ENCODE measurements at places on chromosomes 6 and 20.

DNA sequence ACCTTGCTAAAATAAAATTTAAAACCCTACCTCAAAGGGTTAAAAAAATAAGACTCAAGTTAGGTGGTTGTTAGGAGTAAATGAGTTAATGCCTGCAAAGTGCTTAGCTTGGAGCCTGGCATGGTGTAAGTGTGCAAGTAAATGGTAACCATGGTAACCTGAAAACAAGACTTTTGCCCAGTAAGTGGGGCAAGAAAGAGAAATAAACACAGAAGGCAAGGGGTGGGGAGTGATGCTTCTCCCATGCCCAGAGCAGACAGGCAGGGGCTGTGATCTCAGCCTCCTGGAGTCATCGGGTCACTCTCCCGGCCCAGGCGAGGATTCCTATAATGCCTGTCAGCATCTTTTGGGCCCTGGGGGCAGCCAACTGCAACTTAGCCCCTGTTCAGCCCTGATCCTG, 59.2 kb upstream of the SLC32A1 start:
- DNase-seq = no peak

DNA sequence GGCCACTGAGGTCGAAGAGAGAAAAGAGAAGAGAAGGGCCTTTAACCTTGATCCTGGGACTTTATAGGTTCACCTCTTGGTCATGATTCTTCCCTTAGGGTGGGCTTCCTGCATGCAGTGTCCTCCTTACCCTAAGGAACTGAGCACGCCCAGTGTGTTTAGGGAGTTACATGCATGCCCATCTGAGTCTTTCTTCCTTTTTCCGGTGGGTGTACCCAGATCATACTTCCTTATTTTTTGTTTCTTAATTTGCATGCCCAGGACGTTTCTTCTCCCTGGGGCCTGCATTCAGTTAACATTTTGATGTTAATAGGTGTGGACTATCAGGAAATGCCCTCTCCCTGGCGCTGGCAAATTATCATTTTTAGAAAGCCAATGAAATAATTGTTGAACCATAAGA, 91.5 kb downstream of the HTR1B start:
- no peak for DNase-seq

DNA sequence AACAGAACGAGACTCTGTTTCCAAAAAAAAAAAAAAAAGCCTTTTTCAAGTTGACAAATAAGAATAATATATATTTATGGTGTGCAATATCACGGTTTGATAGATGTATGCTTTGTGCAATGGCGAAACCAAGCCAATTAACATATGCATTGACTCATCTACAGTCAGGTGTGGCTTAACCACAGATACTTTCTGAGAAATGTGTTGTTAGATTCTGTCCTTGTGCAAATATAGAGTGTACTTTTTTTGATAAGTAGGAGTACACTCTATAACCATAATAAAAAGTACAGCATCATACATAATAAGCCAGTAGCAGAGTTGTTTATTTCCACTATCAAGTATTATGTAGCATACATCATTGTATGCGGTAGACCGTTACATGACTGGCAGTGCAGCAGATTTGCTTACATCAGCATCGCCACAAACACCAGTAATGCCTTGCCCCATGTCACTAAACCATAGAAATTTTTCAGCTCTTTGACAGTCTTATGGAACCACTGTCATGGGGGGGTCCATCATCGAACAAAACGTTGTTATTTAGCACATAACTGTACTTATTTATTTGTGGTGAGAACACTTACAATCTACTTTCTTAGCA, 59.2 kb downstream of the TMEM170B start:
- no peak for DNase-seq

GRCh38 chr6:135236732-135237131, 55.6 kb downstream of the MYB start:
- DNase-seq = no peak

GRCh38 chr6:15901141-15902115, 227.5 kb upstream of the MYLIP start:
- no peak for DNase-seq
